ENCODE measurements at places on chromosomes 2 and 18.

GRCh38 chr18:49344096-49344495, 116.3 kb downstream of the DYM start:
- no peak for DNase-seq

DNA sequence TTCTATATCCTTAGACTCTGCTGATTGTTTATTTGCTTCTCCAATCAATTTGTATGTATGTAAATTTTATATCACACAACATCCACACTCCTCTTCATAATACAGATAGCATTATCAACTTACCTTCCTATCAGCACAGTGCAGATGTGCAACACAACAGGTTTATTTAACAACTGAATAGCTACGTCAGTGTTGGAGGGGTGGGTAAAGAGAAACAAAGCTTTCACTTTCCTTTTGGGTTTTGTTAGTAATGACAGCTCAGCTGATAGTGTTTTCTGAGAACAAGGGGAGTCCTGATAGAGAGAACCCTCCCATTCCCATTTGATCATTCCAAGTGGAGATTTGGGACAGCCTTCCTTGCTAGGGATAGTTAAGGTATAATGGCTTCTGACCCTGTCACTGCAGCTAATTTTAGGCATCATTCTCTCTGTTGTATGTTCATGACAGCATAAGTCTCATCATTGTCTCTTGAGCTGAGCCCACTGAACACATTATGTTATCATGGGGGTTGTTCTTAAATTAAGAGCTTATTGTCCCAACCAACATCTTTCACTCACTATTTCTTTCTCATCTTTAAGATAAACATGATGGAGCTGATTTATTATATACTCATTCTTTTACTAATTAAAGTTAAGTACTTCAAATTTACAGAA, 227.7 kb downstream of the GPD2 start:
- no peak for DNase-seq

- no peak for DNase-seq
These were observed 48.4 kb upstream of the B3GNT7 start for GRCh38 chr2:231347081-231347480.

- DNase-seq, result no peak
These were observed 26.0 kb downstream of the SOS1 start for GRCh38 chr2:39094717-39095363.

GRCh38 chr2:62343206-62343605, 147.3 kb downstream of the B3GNT2 start:
- no peak for DNase-seq

GRCh38 chr2:156189143-156189542, 143.4 kb downstream of the NR4A2 start:
- no peak for DNase-seq

DNA sequence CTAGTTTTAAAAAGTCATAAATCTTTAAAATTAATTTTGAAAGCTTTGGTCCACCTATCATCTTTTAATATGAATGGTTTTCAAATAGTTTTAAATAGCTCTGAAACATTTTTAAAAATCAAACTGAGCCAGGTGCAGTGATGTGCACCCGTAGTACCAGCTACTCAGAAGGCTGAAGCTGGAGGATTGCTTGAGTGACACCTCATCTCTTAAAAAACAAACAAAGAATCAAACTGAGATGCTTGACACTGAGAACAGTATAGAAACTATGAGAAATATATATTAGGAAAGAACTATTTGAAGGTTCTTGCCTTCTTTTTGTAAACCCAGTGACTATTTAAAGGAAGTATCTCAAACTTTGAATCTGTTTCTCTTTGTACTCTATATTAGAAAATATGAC, 67.4 kb downstream of the BARD1 start:
- no peak for DNase-seq

DNA sequence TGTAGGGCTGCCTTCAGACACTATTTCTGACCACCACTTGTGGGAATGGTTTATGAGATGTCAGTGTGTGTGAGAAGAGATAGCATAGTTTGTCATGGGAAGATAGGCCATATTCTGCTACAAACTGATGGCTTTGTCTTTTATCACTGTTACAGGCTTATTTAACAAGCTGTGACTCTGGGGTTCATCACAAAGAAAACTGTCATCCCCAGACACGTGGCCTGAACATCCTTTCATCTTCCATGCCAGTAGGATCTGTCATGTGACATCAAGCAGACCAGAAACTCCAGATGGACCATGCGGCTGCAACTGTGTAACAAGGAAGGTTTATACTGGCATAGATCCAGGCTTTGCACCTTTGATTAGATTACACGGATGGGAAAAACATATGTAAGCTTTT, 128.6 kb upstream of the KCNH7 start:
- DNase-seq, result no peak

DNA sequence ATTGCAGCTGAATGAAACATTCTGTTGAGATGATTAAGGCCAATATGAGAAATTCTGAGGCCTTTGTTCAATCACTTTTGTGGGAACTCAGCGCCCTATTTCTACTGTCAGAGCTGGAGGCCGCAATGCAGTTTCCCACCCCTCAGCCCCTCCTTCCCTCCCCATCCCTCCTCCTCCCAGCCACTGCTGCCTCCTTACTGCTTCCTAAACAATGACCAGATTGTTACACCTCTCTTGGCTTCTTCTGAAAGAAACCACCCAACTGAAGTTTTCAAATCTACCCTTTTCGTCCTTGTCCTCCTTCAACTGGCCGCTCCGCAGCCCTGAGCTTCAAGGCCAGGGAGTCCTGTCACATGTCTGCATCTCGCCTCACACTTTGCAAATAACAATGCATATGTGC, 36.7 kb upstream of the MAPK4 start:
- no peak for DNase-seq

- no peak for DNase-seq
These were observed 1135.9 kb downstream of the CNTNAP5 start for GRCh38 chr2:125160947-125161346.

GRCh38 chr2:10446631-10447030, 1.5 kb downstream of the ODC1 start:
- no peak for DNase-seq

GRCh38 chr2:178892751-178893625, 85.8 kb upstream of the TTN start:
- no peak for DNase-seq

GRCh38 chr2:157413326-157414035, 30.4 kb downstream of the CYTIP start:
- no peak for DNase-seq

Measured in activated CD4-positive, CD25-positive, alpha-beta regulatory T cell treated with anti-CD3 and anti-CD28 coated beads, Interleukin-2, amount 50 U/mL, for 16 hours (primary cell).